ENCODE measurements at places on chromosomes 2 and 18. TPM values are rescaled to one million over a fixed set of nuclear protein-coding genes. Genes with fewer than 3 reads are reported as not detected.

- DNase-seq, result no peak
These were observed 1.9 kb downstream of the PRKRA start for GRCh38 chr2:178448968-178449661.

DNA sequence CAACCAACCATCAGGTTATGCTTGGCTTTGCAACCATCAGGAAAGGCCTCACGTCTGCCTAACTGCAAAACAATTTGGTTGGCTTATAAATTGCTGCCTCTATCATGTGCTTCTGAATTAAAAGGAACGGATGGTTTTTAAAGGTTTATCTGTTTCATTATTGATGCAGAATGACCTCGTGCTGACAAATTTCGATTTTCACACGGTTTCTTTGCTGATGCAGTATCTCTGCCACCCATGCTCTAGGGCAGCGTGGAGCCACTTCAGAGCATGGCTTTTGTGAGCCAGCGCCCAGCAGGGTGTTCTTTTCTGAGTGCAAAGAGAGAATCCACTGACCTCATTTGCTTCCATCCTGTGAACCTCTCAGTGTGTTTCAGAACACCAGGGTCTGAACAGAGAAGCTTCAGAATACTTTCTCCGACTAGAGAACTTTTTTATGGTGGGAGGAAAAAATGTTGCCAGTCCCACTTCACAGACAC is 143.1 kb upstream of the L3MBTL4 start:
- DNase-seq, result no peak

GRCh38 chr18:8507361-8507760 is 101.9 kb upstream of the RAB12 start:
- DNase-seq, result no peak

- DNase-seq, result no peak
These were observed 23.3 kb downstream of the CTAGE1 start for GRCh38 chr18:22394428-22394827.

DNA sequence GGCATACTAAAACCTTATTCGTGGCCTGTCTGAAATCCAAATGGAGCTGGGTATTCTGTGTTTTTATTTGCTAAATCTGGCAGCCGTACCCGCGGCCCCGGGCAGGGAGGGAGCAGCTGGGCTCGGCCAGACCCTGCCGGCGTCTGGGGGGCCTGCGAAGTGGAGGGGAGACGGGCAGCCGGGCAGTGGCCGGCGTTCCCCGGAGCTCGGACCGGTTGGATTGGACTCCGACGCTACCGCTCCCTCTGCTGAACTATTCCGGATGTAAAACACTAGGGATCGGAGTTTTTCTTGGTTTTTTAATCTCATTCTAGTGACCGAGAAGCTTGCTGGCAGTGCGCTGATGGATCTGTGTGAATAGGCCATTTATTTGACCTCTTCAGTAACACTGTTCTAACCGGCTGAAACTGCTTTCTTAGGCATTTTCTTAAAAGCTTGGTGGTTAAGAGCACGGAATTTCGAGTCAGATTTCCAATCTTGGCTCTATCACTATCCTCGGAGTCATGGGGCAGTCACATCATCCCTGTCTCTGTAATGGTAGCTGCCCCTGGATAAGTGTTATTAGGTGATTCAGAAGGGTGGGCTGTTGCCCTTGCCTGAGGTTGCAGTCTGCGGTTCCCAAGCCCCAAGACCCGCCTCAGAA is 694 bp downstream of the UNC50 start:
- no peak for DNase-seq

GRCh38 chr2:240630771-240631547 is 5.7 kb downstream of the GPR35 start:
- no peak for DNase-seq

ABCG5 gene
- not detected for polyA plus RNA-seq

DNA sequence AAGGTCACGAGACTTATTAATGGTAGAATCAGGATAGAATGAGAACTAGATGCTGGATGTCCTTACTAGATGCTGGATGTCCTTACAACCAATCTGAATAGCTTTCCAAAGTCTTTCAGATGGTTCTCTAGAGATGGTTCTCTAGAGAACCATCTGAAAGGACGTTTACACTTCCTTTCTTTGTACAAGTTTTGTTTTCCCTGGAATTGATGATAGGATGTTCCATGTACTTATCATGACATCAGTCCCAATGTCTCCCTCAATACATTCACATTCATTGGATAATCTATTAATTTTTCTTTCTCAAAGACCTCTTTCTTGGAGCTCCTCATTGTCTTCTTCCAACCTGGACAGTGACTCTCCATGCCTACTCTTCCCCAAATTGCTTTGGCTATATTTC is 28.2 kb upstream of the RUFY4 start:
- no peak for DNase-seq

TNFRSF11A gene
- polyA plus RNA-seq, result not detected

SMAD4 gene
- 48.6 TPM for polyA plus RNA-seq

GRCh38 chr2:200703127-200703925 is 108.4 kb upstream of the BZW1 start:
- no peak for DNase-seq

GRCh38 chr2:152339556-152340286 is 4.7 kb downstream of the FMNL2 start:
- DNase-seq, result no peak

- no peak for DNase-seq
These were observed 23.6 kb downstream of the KCTD1 start for GRCh38 chr18:26524504-26525351.

DNA sequence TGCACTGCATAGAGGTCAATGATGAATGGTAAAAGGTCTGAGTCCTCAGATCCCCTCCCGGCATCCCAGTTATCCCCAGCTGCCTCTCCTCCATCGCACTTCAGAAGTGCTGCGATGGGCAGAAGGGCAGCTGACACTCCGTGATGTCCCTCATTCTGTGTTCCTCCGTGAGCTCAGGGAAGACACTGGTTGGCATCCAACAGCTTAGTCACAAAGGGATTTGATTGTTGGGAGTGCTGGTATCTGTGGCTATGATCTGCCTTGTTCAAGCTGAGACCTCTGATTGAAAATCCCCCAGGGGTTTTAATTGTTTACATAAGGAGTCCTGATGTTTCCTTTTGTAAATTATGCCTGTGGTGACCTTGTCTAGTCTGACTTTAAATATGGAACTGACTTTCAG is 19.0 kb upstream of the SAG start:
- no peak for DNase-seq

DNA sequence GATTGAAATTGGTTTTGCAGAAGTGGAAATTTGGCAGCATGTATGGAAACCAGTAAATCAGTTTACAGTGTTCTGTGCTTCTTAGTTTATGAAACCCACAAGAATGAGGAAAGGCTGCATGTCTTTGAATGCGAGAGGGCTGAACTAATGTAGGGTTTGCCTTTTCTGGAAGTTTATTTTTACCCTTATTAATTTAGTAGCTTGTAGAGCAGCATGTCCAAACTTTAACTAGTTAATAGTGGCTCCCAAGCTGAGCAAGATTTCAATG is 50.4 kb downstream of the LDLRAD4 start:
- DNase-seq, result no peak

GRCh38 chr2:177535958-177536504 is 143.5 kb downstream of the AGPS start:
- DNase-seq, result no peak

GRCh38 chr2:105600602-105600948 is 144.1 kb upstream of the NCK2 start:
- no peak for DNase-seq

DNA sequence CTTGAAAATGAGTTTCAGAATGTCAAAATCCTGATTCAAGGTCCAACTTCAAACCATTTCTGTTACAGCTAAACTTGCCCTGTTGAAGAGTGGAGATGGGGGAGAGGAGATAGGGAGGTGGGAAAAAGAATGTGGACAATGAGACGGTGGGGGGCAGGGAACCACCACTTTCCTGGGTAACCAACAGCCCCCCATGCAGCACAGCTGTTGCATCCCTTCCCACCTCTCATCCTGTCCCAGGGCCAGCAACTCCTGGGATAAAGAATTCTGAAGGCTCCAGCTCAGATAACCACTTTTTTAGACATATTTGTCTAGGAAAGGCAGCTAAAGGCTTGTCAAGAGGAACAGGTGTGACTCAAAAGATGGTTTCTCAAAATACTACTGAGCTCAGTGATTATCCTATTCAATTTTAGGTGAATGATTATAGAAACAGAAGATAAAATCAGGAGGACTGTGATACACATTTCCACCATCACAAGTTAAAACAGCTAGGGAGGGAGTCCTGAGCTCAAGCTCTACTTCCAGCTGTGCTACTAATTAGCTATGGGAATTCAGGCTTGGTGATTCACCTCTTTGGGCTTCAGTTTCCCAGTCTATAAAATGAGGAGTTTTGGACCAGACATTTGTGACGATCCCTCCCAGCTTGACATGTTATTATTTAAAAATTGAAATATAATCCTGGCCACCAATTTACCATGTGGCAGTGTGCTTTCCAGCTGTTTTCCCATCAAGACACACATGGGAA is 36.3 kb downstream of the HDHD2 start:
- no peak for DNase-seq

DNA sequence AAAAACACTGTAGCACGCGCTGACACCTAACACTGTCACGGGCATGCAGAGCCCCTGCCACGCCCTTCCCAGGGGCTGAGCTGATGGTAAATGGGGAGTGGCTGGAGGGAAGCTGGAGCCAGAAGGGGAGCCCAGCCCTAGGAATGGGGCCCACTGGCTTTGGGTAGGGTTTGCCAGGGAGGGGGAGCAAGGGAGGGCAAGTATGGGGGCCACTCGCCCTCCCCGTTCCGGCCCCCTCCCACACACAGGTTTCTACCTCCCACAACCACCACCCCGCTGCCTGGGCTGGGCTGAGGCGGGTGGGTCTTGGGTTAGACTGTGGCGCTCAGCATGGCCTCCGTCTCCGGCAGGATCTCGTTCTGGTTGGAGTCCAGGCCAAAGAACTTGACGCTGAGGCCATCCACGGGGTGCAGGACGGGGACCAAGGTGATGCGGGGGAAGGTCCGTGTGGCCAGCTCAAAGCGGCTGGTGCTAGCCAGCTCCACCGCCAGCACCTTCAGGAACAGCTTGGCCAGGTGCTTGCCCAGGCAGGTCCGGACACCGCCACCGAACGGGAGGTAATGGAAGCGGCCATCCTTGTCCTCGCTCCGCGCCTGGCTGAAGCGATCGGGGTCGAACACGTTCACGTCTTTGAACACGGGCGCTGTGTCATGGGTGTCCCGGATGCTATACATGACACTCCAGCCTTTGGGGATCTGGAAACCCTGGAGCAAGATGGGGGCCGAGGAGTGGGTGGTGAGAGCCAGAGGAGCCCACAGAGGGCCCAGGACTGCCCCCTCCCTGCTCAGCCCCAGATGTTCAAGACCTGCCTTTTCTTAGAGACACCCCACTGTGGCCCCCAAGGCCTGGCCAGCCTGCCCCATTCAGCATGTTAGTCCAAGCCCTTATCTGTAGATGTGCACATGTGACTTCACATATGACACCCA is 15.5 kb downstream of the CYP26B1 start:
- no peak for DNase-seq

DNA sequence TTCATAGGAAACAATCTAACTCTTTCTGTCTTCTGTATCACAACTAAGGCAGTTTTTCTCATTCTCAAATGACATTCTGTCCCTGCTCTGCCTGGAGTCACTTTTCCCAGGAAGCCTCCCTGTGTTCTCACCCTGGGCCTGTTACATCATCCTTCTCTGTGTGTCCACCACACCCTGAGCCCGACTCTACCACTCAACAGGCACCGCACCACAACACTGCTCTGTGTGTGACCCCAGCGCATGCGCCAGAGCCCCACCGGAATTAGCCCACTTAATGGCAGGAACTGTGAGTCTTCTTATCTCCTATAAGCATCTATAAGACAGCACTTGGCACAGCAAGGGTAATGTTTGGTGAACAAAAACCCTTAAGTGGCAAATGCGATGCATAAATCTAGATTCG is 32.3 kb downstream of the TGFBRAP1 start:
- no peak for DNase-seq

GRCh38 chr2:191565647-191566198 is 112.2 kb upstream of the NABP1 start:
- no peak for DNase-seq

GRCh38 chr2:135839713-135840112 is 2.7 kb upstream of the LCT start:
- no peak for DNase-seq

PTPRM gene
- polyA plus RNA-seq, result 12.1 TPM

CMPK2 gene
- polyA plus RNA-seq, result 4.5 TPM

GRCh38 chr2:233082222-233082930 is 22.2 kb downstream of the INPP5D start:
- DNase-seq, result no peak

TACR1 gene
- not detected for polyA plus RNA-seq

THUMPD2 gene
- 5.6 TPM for polyA plus RNA-seq

DSG4 gene
- polyA plus RNA-seq, result not detected

All from naive thymus-derived CD8-positive, alpha-beta T cell (primary cell).